ENCODE measurements at places on chromosomes 12 and 14. TPM values are rescaled to one million over a fixed set of nuclear protein-coding genes. Genes with fewer than 3 reads are reported as not detected.

The RNASE1 gene
- 201 TPM for polyA plus RNA-seq

The ITGA7 gene
- 24.7 TPM for polyA plus RNA-seq

The DAO gene
- 1.8 TPM for polyA plus RNA-seq

The CCDC198 gene
- 158 TPM for polyA plus RNA-seq

The OR10P1 gene
- polyA plus RNA-seq: not detected

The PNMA1 gene
- polyA plus RNA-seq: 100 TPM

The NUAK1 gene
- polyA plus RNA-seq: 9.9 TPM

The TPPP2 gene
- 3.6 TPM for polyA plus RNA-seq

GRCh38 chr12:25675808-25676207 is 122.7 kb upstream of the LMNTD1 start:
- no peak for DNase-seq

DNA sequence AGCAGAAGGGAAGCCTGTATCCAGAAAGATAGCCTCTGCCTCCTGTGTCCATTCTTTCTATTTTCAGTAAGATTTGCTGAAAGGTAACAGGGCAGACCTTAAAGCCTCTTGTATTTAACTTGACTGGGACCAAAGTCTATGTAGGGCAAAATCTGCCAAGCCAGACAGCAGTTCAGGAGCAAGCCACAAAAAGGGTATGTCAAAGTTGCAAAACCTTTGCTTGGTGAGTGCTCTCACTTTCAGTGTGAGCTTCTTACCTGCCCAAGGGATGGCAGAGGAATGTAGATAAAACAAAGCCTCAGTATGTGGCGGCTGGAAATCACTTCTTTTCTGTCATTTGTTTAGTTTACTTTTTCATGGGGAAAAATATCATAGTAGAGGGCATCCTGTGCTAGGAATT is 63.1 kb downstream of the PLEKHG7 start:
- no peak for DNase-seq

DNA sequence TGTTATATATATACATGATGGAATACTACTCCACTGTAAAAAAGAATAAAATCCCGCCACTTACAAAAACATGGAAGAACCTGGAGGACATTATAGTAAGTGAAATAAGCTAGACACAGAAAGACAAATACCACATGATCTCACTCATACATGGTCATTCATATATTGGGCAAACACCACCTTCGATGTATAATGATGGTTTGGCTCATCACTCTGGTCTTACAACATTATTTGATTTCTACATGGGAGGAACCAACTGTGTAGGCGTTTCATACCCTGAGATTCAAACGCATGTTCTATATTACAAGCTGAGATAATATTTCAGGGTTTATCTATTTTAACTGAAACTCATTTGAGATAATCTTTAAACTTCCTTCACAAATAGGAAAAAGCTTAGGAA is 48.3 kb downstream of the ABCD2 start:
- DNase-seq: no peak

GRCh38 chr14:100168506-100168905 is 9.1 kb upstream of the DEGS2 start:
- DNase-seq: no peak

GRCh38 chr14:76937181-76938091 is 91.1 kb downstream of the IRF2BPL start:
- no peak for DNase-seq

GRCh38 chr14:55000381-55000780 is 26.5 kb downstream of the WDHD1 start:
- no peak for DNase-seq

- DNase-seq: no peak
These were observed 14.5 kb upstream of the ACTR6 start for GRCh38 chr12:100186071-100186470.

DNA sequence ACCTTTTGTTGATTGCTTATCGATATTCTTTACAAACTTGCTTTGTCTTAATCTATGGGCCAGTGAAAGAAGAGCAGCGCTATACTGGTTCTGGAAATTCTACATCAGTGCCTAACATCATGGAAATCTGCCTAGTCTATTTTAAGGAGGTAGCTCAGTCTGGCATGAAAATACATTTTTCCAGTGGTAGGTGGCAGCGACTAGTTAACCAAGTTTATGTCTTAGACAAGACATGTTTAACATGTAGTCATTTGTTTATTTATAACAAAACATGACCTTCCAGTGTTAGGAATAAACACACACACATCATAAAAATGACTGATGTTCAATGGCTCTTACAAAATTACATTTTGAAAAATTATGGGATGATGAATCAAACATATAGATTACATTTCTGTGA is 336.0 kb upstream of the SOX5 start:
- no peak for DNase-seq

DNA sequence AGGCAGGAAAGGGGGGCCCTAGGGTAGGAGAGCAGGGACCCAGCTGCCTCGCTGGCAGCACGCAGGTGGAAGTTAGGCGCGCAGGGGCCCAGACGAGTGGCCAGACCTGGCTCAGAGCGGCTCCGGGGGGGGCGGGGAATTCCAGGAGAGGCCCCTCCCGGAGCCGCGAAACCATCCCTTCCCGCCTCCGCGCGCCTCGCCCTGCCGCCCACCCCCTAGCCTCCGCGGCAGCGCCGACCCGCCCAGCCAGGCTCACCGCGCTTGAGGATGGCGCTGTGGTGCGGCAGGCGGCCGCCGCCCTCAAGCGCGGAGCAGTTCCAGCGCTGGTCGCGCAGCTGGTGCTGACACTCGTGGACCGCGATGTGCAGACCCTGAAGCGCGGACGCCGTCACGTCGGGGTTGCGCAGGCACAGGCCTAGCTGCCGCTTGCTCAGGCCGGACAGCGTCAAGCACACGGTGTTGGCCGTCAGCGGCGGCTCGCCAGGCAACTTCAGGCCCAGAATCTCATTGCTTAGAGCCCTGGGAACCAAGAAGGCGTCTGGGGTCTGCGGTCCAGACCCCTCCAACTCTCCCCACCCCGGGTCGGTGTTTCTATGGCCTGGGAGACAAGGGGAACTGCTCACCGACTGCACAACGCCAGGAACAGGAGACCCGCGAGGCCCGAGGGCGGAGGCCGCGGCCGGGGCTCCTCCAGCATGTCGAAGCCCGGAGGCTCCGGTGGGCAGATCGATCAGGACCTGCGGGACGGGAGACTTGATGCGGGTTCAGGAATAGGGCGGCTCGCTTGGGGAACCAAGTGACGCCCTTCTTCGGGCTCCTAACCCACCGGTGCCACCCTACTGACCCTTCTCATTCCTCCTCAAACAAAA is 1.5 kb downstream of the WNT10B start:
- no peak for DNase-seq

DNA sequence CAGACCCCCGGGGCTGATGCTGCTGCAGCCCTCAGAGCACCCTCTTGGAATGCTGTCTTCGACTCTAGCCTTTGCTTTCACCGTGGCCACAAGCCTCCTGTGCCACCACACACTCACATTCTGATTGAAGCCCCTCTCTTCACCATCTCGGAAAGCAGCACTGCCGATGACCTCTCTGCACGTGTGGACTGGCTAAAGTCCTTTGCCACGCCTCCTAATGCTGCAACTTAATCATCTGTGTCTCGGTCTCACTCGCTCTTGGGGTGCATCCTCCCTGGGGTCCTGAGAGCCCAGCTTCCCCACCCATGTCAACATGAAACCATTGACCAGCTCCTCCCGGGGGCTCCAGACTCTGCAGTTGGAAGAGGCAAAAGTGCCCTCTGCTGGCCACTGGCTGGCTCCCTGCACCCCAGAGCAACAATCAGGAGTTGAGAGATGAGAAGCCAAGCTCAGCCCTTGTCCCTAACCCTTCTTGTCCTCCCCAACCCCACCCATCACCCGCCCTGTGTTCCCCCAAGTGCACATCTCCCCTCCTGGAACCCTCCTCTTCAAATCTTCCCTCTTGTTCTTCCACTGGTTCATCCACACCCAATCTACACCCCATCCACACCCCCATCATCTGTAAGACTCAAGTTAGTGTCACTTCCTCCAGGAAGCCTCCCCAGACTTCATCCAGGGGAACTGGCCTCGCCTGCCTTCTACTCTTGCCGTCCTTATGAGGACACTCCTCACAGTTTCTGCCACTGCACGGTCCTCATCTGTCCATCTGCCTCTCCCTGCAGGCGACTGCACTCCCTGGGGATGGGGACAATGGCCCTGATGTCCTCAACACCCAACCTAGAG is 23.6 kb upstream of the FAM181A start:
- no peak for DNase-seq

GRCh38 chr14:72942934-72943333 is 16.7 kb downstream of the DCAF4 start:
- DNase-seq: no peak

- no peak for DNase-seq
These were observed 71.8 kb downstream of the LRP6 start for GRCh38 chr12:12195081-12195480.

- DNase-seq: no peak
These were observed 3.4 kb downstream of the KRT4 start for GRCh38 chr12:52810554-52810953.

GRCh38 chr12:29739279-29739991 is 44.3 kb downstream of the TMTC1 start:
- DNase-seq: no peak

DNA sequence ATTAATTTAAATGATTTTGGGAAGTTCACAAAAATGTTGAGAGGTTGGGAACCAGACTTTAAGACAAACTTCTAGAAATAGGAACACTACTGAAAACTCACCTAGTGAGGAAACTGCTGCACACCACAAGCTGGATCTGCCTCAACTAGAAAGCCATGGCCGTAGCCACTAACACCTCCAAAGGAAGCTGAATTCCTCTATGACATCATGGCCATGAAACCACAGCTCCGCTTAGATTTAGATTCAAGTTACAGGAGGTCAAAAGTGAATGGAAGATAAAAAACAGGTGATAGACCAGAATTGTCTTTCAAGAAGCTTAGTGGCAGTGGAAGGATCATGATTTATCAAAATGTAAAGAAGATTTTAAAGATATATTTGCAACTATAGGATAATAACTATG is 208.8 kb upstream of the ALG10 start:
- DNase-seq: no peak

- DNase-seq: no peak
These were observed 31.8 kb upstream of the PARP11 start for GRCh38 chr12:3904999-3905398.

DNA sequence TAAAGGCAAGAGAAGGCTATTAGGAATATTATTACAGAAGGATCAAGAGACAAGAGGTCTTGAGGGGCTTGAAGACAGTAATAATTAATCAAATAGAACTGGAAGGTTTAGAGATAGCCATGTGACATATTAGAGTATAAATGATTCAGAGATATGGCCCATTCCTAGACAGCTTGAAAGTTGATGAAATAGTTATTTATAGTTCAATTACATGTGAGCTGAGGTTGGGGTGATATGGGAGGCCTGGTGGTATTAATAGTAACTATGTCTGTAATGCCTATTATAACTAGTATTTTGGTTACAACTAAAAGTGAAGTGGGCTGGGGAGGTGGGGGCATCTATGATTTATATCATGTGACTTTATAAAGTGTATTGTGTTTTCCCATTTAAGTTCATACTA is 14.1 kb upstream of the MIS18BP1 start:
- no peak for DNase-seq

DNA sequence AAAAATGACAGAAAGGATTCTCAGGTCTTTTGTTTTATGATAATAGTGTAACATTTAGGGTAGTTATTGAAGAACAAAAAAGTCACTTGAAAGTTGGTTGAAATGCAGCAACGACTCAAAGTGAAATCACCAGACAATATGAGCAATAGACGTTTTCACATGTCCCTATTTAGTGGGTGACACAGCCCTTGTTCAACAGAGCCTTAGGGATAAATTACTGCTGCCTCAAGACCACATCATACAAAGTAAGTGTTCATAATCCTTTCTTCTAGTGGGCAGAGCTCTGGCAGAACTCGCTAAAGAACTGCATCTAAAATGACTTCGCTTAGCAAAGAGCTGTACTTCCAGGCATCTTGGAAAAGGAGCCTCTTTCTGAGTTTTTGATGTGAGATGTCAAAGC is 128.5 kb upstream of the LMNTD1 start:
- no peak for DNase-seq

Measured in left renal cortex interstitium (tissue), 4 donors.